ENCODE measurements at places on chromosomes 12 and 14. TPM values are rescaled to one million over a fixed set of nuclear protein-coding genes. Genes with fewer than 3 reads are reported as not detected.

The CLEC4E gene
- polyA plus RNA-seq, result 1.1 TPM

The TGFB3 gene
- polyA plus RNA-seq, result 19.0 TPM

The FGF23 gene
- polyA plus RNA-seq, result not detected

GRCh38 chr14:101602466-101602840, 41.2 kb downstream of the DIO3 start:
- no peak for DNase-seq

- no peak for DNase-seq
Observed at GRCh38 chr12:96335270-96335669, 65.0 kb downstream of the CDK17 start.

- no peak for DNase-seq
Observed at GRCh38 chr14:96421236-96421635, 29.3 kb downstream of the AK7 start.

DNA sequence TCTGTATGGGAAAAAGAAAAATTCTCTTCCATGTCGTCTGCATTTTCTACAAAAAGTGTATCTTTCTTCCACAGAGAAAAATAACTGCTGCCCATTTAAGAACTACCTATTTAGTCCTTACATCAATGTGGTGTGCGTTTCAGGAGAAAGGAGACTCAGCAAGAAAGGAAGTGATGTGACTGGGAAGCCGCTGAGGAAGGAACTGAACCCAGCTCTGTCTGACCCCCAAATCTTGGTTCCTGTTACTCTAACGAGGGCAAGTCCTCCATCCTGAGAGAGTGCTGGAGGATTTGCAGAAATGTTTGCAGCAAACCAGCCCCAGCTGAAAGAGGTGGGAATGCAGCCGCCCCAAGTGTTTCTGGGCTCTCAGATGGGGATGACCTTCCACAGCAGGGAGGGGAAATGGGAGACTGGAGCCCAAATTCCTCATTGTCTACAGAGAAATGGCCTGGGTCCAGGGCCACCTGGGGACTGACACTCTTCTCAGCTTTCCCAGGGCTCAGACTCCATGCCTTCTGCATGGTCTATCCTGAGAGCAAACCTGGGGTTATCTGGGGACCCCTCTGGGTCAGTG, 6.7 kb upstream of the MLEC start:
- DNase-seq, result no peak
